T-helper 1 cell treated with Interleukin-12 subunit alpha and Interleukin-12 subunit beta and Interleukin-4 antibody, amounts not matched to agents 30 ng/mL and 1 ng/mL, for 36 hours (primary cell): ENCODE measurements at places on chromosomes 1 and 21. TPM values are rescaled to one million over a fixed set of nuclear protein-coding genes. Genes with fewer than 3 reads are reported as not detected.

The HSD11B1 gene
- total RNA-seq, result 15.8 and 16.1 TPM in 2 replicates

The GCSAML gene
- total RNA-seq, result not detected in 2 replicates

The VWA1 gene
- total RNA-seq, result 1.6 and 2.0 TPM in 2 replicates

The TNFSF18 gene
- total RNA-seq, result not detected in 2 replicates

The SDF4 gene
- 161 and 167 TPM in 2 replicates for total RNA-seq

The KRTAP10-4 gene
- total RNA-seq, result not detected in 2 replicates

The POU3F1 gene
- total RNA-seq, result 0.17 and 0.22 TPM in 2 replicates

The AGT gene
- total RNA-seq, result not detected in 2 replicates

The CELF3 gene
- not detected in 2 replicates for total RNA-seq

The PPM1J gene
- total RNA-seq, result 0.10 TPM in 1 of 2 replicates, not detected in the other

The INAVA gene
- total RNA-seq, result not detected in 2 replicates

The HIVEP3 gene
- total RNA-seq, result 38.5 and 38.9 TPM in 2 replicates

The MCOLN3 gene
- 12.0 and 12.3 TPM in 2 replicates for total RNA-seq

The OR2L8 gene
- total RNA-seq, result 0.34 TPM in 1 of 2 replicates, not detected in the other

The CLCNKA gene
- total RNA-seq, result not detected in 2 replicates

The SDHC gene
- 171 TPM in 2 replicates for total RNA-seq

The PADI3 gene
- total RNA-seq, result not detected in 2 replicates

The AKR7A3 gene
- 1.6 and 2.0 TPM in 2 replicates for total RNA-seq

The C1orf53 gene
- total RNA-seq, result 0.39 and 0.78 TPM in 2 replicates

The SV2A gene
- total RNA-seq, result 21.9 and 23.2 TPM in 2 replicates
